Stimulated activated naive CD8-positive, alpha-beta T cell treated with anti-CD3 and anti-CD28 coated beads, Interleukin-15, amount 100 ng/mL, for 72 hours (primary cell): ENCODE measurements at places on chromosomes 2 and 18.

- DNase-seq, result peak; percentile 10
Observed at GRCh38 chr2:161384864-161385263, 31.2 kb upstream of the TBR1 start.

DNA sequence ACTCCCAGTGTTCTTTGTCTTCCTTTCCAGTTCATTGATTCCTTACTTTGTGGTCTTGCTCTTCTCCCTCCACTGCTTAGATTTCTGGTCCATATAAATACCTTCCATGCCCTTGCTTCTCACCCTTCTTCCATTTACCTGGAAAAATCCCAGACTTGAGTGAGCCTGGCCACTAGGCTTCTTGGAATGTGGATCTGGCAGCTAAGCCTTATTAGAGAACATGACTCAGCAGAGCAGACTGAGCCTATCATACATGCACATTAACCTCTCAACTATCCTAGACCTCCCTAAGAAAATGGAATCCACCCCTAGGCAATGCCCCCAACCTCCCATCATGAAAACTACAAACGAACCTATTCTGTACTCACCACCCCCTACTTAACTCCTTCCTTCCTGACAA lies 127.7 kb downstream of the RHBDD1 start:
- DNase-seq, result no peak

GRCh38 chr2:47651296-47651695 lies 131.6 kb upstream of the MSH6 start:
- DNase-seq, result no peak

GRCh38 chr2:165539985-165540384 lies 70.5 kb downstream of the CSRNP3 start:
- no peak for DNase-seq

DNA sequence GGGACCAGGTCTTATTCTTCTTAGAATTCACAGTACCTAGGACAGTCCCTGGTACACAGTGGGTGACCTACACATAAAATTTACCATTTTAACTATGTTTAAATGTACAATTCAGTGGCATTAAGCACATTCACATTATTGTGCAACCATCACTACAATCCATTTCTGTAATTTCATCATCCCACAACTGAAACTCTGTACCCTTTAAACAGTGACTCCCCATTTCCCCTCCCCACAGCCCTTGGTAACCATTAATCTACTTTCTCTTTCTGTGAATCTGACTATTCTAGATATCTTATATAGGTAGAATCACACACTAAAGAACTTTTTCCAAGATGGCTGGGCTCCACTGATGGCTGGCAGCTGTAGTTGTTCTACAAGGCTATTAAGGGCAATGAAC lies 41.6 kb downstream of the GFPT1 start:
- DNase-seq, result peak; percentile 26

DNA sequence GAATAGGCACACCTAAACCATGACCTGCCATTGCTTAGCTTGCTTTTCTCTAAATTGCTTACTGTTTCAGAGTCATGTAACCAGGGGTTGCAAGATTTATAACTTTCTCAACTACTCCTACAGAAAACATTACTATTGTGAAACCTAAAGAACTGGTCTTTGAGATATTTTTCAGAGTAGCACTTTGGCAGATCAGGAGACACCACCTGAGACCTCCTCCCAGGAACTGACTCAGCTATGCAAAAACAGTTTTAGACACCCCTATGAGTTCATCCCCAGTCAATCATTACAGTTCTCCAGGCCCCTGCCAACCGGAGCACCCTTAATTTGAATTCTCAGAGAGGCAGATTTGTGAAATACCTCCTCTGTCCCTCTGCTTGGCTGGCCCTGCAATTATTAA lies 80.3 kb downstream of the MBOAT2 start:
- DNase-seq, result no peak

DNA sequence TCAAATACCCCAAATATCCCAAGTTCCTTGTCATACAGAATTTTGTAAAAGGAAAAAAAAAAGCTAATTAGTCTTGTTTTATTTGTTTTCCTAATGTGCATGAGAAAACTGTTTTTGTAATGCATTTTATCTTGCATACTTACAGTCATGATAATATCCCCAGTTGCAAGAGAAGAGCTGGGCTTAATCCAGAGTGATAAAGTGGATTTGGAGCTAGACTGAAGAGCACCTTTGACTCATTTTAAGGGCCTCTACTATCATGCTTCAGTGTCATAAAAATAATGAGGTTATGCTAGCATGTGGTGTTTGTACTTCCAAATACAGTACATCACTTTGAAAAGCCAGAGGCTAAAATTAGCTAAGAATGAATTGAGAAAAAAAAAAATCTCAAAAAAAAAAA lies 26.4 kb downstream of the ARHGAP15 start:
- no peak for DNase-seq
